ENCODE measurements at places on chromosomes 1 and 21.

DNA sequence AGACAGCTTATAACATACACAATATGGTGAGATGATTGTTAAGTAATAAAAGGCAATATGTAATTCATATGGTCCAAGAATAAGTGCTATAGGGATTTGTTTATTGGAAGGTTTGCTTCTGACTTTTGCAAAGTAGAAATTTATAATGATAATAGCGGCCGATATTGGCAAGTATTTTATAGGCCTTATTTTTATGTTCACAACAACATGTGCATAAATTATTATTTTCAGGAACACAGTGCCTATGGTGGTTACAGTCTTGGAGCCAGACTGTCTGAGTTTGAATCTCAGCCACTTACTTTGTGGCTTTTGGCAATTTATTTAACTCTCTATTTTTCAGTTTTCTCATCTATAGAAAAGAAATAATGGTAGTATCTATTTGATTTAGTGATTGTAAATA, 607.5 kb downstream of the USP25 start:
- DNase-seq = no peak

- DNase-seq = no peak
Measured at GRCh38 chr1:235952950-235953615, 86.4 kb upstream of the LYST start.

- DNase-seq = no peak
Measured at GRCh38 chr1:22524481-22524880, 38.8 kb upstream of the EPHA8 start.

GRCh38 chr1:229101011-229101871, 169.7 kb upstream of the RAB4A start:
- no peak for DNase-seq

DNA sequence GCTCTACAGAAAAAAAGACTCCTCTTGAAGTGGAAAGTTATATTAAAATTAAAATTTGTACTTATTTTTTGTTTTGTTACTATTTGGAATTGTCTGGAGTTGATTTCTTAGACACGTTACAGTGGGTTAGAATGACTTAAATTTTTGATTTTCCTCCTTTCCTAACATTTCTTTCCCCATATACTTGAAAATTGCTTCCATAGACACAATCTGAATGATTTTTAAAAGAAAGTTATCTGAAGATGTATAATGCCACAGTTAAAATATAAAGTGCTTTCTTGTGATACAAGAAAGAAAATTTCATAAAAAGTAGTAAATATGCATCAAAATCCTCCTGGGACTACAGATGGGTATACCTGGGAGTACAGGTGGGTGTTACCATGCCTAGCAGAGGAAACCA, 2.3 kb downstream of the HS2ST1 start:
- DNase-seq = no peak

GRCh38 chr1:224495866-224496265, 61.3 kb upstream of the WDR26 start:
- DNase-seq = no peak

GRCh38 chr1:29835874-29836273, 599.6 kb downstream of the PTPRU start:
- no peak for DNase-seq

GRCh38 chr1:77276941-77277340, 4.9 kb upstream of the AK5 start:
- no peak for DNase-seq

GRCh38 chr21:42905195-42905594, 12.1 kb downstream of the NDUFV3 start:
- DNase-seq = no peak

GRCh38 chr21:41941941-41942340, 11.9 kb downstream of the C2CD2 start:
- no peak for DNase-seq

- no peak for DNase-seq
Measured at GRCh38 chr1:209820986-209821385, 6.8 kb upstream of the UTP25 start.

- no peak for DNase-seq
Measured at GRCh38 chr1:241870746-241871430, 22.9 kb downstream of the EXO1 start.

DNA sequence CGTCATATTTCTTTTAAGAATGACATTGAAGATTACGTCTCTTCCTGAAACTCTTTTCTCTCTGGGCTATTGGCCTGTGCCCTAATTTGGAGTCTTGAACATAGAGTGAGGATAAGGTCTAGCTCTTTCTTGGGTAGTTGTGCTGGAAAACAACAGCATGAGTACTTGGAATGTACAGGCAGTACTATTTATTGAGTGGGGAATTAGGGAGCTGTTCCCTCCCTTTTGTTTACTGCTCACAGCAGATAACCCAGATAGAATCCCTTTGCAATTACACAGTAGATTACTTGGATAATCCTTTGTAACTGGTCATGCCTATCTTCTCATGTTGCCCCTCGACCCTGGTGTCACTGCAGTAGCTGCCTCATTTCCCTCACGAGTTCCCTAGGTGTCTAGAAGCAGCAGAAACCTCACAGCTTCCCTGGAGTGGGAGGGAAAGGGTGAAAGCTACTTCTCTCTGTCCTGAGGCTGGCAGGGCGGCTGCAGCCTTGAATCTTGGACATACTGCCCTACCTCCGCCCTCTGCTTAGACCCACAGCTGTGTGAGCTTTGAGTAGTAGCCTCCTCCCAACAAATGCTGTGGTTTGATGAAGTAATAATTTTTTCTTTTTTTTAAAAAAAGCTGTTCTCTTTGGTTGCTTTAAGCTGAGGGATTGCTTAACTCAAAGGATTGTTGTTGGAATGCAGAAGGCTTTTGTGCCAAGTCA, 70.6 kb downstream of the FGGY start:
- no peak for DNase-seq

DNA sequence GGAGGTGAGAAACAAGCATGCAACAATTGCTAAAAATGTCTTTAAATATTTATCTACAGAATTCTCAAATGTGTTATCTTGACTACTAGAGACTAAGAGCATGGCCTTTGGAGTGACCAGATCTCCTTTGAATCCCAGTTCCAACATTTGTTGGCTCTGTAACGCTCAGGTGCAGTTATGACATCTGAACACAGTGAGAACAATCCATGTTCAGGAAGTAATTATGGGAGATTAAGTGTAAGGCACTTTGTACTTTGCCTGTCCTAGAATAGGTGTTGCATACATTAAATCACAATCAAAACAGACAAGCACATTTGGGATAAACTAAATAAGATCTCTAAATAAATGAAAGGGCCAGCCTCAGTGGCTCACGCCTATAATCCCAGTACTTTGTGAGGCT, 454.5 kb downstream of the SMYD3 start:
- DNase-seq = no peak

- DNase-seq = no peak
Measured at GRCh38 chr1:234119431-234119830, 215.0 kb downstream of the SLC35F3 start.

DNA sequence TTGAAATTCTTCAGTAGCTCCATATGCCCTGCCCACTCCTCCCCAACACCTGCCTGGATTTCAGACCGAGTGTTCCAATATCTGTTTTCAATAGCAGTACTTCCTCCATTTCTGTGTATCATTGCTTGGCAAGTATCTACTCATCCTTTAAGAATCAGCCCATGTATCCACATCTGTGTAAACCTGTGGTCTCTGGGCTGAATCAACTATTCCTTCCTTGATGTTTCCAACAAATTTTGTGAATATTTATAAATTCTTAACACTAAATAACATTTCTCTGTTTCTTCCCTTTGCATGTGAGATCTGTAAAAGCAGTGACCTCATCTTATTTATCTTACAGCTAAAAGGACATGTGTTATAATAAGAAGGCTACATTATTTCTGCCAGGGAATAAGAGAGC, 26.0 kb upstream of the UAP1 start:
- DNase-seq = no peak

DNA sequence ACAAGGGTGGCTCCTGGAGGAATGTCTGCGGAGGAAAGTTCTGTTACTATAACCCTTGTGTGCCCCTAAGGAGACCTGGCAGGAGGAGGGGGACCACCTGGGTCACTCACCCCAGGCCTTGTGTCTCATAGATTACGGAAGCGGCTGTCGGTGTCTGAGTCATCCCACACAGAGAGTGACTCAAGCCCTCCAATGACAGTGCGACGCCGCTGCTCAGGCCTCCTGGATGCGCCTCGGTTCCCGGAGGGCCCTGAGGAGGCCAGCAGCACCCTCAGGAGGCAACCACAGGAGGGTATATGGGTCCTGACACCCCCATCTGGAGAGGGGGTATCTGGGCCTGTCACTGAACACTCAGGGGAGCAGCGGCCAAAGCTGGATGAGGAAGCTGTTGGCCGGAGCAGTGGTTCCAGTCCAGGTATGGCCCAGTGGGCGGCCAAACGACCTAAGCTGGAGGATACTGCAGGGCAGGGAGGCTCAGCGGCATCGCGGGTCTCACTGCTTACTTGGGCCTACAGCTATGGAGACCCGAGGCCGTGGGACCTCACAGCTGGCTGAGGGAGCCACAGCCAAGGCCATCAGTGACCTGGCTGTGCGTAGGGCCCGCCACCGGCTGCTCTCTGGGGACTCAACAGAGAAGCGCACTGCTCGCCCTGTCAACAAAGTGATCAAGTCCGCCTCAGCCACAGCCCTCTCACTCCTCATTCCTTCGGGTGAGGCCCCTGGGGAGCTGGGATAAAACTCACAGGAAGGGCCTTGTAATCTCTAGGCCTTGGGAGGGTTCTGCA, 101.4 kb downstream of the PIK3R3 start:
- no peak for DNase-seq

- no peak for DNase-seq
Measured at GRCh38 chr1:19577036-19577435, 67.1 kb upstream of the NBL1 start.

- no peak for DNase-seq
Measured at GRCh38 chr1:169141356-169141755, 34.9 kb downstream of the ATP1B1 start.

GRCh38 chr21:42369821-42370220, 3.5 kb upstream of the TFF1 start:
- no peak for DNase-seq

DNA sequence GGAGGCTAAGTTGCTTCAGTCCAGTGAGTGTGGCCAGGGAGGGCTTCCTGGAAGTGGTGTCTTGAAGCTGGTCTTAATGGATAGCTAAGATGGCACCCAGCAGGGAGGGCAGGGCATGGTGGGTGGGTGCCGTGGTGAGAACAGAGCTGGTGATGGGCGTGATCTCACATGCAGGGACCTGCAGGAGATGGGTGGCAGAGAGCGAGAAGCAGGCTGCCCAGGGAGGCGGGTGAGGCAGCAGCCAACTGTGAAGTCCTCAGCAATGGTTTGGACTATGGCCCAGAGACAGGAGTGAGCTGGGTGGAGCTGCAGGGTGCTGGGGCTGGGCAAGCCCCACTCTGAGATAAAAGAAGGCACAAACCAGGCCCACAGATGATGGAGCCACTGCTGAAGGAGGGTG, 50.7 kb downstream of the UMODL1 start:
- DNase-seq = peak; percentile 45

- no peak for DNase-seq
Measured at GRCh38 chr1:159743651-159744410, 29.4 kb upstream of the CRP start.

DNA sequence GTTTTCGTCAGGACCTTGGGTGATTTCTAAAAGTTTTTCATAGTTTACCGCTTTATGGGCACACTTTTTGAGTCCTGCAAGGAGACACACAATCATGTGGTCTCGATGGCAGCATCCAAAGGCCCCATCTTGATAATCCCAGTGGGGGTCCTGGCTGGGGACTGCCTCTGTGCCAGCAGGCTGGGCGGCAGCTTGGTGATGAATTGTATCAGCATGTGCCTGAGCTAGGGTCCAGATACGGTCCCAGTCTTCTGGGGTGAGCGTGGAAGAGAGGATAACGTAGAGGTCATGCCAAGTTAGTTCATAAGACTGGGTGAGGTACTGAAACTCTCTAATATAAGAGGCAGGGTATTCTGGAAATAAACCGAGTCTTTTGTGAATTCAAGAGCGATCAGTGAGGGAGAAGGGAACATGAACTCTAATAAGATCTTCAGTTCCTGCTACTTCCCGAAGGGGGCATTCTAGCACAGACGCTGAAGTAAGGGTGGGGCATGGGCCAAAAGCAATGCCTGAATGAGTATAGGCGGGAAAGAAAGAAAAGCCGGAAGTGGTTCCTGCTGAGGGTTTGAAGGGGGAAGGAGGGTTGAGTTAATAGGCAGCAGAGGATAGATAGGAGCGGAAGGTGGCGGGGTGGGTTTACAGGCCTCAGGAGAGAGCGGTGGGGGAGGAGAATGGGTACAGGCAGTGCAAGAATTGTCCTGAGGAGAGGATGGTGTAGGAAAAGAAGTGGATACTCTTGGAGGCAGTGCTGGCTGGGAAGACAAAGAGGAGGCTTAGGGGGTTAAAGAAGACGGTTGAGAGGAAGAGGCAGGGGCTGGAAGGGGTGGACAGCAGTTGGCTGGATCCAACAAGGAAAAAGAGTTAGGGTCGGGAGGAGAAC, 1.6 kb downstream of the ERVH48-1 start:
- DNase-seq = peak; percentile 94

DNA sequence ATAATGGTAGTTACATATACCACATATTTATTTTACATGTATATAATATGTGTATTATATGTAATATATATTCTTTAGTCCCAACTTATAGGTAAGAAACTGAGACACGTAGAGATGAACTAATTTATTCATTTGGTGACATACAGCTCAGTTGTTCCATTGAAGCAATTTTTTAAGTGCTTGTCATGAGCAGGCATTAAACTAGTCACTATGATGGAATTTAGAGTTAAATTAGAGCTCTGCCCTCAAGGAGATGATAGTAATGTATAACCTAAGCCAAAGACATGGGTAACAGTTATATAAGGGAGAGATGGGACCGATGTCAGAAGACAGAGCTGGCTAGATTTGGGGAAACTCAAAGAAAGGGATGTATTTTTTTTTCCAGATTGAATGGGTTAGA, 83.0 kb downstream of the ST6GALNAC5 start:
- DNase-seq = no peak

DNA sequence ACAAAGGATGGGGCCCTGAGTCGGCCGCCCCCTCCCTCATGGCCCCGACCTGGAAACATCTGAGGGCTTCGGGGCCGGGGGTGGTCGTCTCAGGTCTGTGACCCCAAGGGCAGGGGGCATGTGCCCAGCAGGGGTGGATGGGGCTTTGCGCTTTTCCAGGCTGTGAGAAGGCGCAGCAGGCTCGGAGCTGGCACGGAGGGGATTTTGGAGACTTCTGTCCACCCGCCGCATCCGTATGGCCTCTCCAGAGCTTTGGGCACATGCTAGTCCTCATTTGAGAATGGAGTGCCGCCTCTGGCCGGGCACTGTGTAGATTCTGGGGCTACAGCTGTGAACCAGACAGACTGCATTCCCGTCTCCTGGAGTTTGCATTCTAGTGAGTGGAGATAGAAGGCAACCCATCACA, 66.1 kb upstream of the WNT4 start:
- no peak for DNase-seq

GRCh38 chr1:245895455-245895959, 611.6 kb downstream of the SMYD3 start:
- no peak for DNase-seq

DNA sequence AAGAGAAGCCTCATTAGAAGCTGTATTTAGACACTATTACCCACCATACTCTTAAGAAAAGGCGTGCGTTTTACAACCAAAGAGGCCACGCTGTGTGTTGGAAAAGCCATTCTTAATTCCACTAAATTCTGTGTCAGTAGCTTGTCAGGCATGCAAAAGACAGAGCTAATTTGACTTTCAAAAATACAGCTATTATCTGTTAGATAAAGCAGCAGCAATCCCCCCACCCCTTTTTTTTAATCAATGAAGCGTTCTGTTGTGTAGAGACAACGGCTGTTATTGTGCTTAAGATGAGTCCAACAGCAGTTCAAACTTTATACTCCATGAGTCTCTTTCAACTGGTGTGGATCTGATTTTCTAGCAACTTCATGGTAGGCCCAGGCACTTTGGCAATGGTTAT, 43.5 kb downstream of the PLA2G4A start:
- DNase-seq = no peak

- no peak for DNase-seq
Measured at GRCh38 chr1:109985247-109986053, 885 bp downstream of the AHCYL1 start.
